ENCODE measurements at places on chromosomes 2 and 18.
A peak's percentile ranks its signal among the peaks of the same experiment; 100 is the strongest.

GRCh38 chr2:73640946-73641766, 1.1 kb downstream of the NAT8 start:
- DNase-seq = no peak

DNA sequence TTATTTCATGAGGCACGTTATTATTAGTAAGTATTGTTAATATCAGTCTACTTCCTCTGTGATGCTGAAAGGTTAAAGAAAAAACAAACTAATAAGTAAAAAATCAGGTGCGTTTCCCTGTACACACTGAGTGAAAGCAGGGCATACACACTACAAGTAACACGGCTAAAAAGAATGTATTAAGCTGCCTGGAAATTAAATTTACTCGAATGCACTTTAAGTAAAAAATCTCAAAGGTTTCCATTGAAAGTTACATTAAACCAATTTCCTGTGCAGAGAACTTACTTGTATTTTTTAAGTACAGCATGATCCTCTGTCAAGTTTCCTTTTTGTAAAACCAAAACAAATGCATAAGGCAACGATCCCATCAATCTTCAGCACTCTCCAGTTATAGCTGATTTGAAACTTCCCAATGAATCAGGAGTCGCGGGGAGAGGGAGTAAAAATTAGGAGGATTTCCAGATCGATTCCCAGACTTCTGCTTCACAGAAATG, 633 bp downstream of the BCL2 start:
- DNase-seq = no peak

DNA sequence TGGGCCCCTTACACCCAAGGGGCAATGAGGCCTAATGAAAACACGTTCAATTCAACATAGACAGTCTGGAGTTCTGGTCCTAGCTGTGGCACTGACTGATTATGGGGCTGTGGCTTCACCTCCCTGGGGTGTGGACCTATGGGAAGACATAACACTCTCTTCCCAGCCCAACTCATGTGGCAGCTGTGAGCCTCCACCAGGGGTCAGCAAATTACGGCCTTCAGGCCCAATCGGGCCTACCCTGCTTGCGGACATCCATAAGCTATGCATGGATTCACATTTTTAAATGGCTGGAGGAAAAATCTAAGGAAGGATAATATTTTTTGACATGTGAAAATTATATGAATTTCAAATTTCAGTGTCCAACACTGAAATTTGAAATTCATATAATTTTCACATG, 101.3 kb downstream of the LOXHD1 start:
- no peak for DNase-seq

- no peak for DNase-seq
Observed at GRCh38 chr2:55418512-55419232, 984 bp downstream of the CCDC88A start.

- no peak for DNase-seq
Observed at GRCh38 chr2:67719351-67719750, 322.2 kb downstream of the ETAA1 start.

- no peak for DNase-seq
Observed at GRCh38 chr2:105400138-105400540, 1.3 kb upstream of the FHL2 start.

- DNase-seq = no peak
Observed at GRCh38 chr2:200788121-200788718, 23.5 kb upstream of the BZW1 start.

DNA sequence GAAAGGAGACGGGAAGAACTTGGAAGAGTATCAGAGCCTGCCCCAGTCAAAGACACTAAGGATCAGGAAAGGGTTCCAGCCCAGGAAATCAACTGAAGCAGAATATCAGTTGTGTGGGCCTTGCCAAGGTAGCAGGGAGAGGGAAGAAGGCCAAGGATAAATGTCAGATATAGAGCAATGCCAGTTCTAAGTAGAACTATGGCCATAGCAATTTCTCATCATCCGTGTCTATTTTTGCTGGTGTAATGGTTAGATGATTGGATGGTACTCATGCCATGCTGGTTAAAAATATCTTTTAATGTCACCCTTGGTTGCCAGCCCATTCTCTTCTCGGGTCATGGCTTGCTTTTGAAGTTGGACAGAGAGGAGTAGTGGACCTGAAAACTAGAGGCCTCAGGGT, 41.9 kb downstream of the MAIP1 start:
- no peak for DNase-seq

DNA sequence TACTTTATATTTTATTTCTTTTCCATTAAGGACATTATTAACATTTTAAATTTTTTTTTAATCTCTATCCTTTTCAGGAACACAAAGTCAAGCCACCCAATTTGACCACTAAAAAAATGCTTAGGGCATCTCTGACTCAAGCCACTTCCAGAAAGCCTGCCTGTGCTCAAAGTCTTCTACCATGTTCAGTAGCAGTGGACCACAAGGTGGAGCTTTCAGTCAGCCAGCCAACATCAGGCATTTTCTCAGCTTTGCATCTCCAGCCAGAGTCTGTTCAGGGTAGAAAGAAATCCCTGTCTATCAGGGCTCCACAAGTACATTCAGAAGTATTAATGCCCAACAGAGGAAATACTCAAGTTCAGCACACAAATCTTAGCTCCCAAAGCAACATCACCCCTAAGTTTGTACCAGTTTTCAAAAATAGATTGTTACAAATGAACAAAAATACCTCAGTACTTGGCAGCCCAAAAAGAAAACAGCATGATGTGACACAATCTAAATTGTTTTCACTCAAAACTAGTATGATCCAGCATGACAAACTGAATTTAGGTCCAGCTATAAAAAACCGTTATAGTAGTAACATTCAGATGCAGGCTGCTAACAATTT, 37.6 kb downstream of the C18orf63 start:
- peak; percentile 43 for DNase-seq

- DNase-seq = no peak
Observed at GRCh38 chr2:216698895-216699294, 3.5 kb upstream of the IGFBP5 start.

DNA sequence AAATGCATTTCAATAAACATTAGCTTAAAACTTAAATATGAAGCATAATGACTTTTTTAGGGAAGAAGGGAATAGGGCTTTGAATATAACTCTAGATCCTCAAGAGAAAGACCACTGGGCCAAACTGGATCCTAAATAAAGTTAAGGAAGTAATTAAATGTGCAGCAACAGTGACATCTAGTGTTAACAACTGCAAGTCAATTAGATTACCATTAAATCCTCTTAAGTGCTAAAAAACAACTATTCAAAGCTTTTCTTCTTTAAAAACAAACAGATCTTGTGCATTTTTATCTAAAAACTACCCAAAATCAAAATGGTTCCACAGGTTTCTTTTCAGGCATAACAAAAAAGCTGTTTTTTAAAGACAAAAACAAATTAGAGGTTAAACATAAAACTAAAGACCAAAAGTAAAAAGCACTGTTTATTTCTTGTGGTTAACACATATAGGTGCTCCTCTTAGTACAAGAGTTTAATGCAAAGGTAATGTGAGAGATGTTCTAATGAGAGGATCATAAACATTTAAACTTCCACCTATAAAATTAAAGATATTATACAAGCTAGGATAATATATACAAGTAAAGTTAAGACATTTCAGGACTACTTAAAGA, 111.4 kb downstream of the THADA start:
- no peak for DNase-seq

- no peak for DNase-seq
Observed at GRCh38 chr18:50871846-50872245, 7.1 kb upstream of the ME2 start.

DNA sequence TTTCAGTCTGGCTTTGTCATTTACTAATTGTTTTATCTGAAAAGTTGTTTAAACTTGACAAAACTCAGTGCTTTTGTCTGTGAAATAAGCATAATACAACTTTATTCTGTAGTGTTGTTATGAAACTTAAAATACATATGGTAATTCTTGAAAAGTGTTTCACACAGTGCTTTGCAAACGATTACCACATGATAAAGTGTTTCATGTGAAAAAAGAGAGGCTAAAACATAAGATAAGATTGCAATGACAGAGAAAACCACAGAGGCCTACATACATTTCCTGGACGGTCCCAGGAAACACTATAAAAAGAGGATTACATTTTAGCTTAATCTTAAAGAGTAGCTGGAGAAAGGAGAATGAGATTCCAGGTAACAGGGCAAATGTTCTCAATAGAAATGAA, 1934.6 kb upstream of the LRRTM1 start:
- DNase-seq = no peak

DNA sequence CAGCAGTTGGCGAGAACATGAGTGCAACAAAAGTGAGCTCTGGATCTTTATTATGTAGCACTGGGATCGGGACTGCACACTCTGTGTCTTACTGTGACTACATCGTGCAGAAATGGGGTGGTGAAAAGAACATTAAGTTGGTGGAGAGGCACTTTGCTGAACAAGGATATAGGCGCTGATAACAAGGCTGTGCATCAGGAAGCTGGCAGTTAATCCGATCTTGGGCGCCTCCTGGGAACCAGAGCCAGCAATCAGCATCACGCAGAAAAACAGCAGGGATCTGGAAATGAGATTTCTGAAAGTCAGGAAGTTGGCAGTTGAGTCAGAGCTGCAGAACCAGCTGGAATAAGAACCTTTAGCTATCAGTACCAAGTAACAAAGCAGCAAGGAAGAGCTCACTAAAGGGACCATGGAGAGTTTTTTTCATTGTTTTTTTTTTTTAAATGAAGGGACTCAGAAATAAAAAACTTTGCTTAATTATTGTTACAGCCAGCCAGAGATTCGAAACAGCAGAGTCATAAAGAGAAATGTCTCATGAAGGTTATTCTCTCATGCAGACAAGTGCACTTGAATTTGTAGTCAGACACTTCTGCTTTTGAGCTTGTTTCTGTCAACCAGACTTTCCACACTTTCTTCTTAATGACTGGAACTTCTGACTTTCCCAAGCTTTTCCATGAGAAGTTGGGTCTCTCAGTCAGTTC, 22.8 kb upstream of the MYO3B start:
- no peak for DNase-seq

DNA sequence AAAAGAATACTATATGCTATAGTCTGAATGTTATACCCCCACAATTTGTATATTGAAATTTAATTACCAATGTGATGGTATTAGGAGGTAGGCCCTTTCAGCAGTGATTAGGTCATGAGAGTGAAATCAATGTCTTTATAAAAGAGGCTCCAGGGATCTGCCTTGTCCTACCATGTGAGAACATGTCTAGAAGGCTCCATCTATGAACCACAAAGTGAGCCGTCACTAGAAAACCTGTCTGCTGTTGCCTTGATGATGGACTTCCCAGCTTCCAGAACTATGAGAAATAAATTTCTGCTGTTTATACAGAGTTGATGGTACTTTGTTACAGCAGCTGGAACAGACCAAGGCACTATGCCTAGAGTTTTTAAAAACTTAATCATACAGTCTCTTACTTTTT, 46.3 kb upstream of the FAM124B start:
- DNase-seq = no peak

GRCh38 chr18:13285874-13286273, 67.3 kb downstream of the LDLRAD4 start:
- DNase-seq = no peak

DNA sequence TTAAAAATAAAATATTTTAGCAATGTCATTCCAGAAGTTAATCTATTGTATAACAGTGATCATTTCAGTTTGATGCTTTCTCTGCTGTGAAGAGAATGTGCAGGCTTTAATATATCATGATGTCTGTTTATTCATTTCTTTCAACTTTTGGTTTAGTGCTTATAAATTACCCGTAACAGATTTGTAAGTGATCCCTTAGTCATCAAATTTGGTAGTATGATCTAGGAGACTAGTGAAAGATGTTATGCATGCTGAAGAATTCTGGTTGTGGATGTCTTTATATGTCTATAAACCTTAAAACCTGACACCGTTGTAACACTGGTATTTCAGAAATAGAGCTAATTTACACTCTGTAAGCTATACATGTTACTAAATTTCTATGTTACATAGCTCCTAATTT, 260.4 kb downstream of the CPS1 start:
- no peak for DNase-seq

GRCh38 chr2:33496150-33496549, 19.7 kb downstream of the RASGRP3 start:
- no peak for DNase-seq

DNA sequence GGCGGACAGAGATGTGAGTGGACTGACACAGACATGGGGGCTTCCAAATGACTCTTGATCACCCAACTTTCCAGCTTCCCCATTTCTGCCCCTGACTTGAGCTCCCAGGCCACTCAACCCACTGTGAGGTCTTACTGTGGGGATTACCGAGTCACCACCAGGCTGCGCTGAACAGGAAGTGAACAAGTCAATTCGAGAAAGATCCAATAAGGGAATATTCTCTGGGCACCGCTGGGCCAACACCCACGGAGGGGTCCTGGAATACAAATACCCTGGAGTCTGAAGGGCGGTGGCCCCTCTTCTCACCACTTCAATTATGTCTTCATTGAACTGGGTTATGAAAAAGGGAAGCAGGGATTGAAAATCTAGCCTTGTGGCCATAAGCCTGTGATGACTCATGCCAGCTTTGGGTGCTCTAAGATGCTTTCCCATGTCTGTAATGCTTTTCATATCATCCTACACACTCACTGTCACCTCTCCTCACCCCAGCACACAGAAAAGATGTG, 37.7 kb downstream of the BCL11A start:
- DNase-seq = no peak

GRCh38 chr2:240998995-240999791, 775 bp downstream of the SNED1 start:
- no peak for DNase-seq

DNA sequence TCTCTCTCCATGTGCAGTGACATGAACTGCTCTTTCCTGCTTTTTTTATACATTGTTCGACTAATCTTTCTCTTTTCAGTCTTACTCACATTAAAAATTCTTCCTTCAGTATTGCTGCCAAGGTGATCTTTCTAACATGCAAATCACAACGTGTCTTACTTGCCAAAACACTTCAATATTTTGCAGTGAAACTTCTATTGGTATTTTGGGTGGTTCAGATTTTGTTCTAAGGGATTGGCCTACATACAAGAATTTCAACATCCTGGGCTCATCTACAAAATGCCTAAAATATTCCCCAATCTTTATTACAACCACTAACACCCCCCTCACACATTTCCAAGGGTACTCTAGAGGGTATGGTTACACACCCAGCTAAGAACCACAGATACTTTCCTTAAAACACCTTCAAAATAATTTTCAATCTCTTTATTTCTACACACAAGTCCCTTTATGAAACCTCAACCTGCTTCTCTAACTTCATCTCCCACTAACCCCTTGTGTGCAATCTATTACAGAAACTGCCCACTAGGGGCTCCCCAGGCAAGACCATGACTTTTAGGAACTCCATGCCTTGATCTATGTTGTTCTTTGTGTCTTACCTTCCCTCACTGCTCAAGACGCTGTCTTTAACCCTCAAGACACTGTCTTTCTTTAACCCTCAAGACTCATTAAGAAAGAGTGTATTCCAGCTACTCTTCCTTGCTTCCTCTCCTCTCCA, 50.9 kb downstream of the COL3A1 start:
- no peak for DNase-seq

GRCh38 chr2:137872577-137872976, 91.7 kb upstream of the HNMT start:
- DNase-seq = no peak
